Left renal pelvis (tissue), 4 donors: ENCODE measurements at places on chromosomes 2 and 18. TPM values are rescaled to one million over a fixed set of nuclear protein-coding genes. Genes with fewer than 3 reads are reported as not detected.

GRCh38 chr2:190571686-190572085 is 37.2 kb upstream of the NEMP2 start:
- no peak for DNase-seq

The UGT1A3 gene
- polyA plus RNA-seq: not detected

DNA sequence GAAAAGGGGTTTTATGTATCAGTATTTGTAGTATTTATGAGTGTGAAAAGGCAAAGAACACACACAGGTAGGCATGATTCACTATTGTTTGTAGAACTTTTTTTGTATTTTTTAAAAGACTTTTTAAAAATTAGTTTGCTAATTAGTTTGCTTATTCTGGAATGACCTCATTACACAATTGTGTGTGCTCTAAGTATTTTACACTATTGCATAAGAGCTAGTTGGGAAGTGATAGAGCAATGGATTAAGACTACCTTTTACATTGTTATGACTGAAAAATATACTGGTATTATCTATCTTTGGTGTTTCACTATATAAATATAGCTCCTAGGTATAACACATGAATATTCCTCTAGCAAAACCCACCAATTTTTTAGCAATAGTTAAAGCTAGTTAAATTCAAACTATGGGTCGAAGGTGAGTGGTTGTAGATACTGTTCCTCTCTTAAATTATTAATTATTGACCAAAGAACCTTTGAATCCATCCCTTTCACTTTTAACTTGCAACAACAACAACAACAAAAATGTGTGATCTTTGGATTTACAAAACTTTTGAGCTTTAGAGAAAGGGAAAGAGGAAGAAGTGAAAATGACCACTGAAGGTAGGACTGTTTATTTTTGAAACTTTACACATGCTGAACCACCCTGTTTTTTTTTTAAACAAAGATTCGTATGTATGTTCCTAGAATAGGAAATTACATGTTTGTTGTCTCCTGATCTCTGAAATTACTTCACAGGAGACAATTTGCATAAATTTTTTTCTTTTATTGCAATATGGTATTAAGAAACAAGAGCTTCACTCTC is 18.7 kb downstream of the ITPRID2 start:
- no peak for DNase-seq

The ACYP2 gene
- 26.2 TPM for polyA plus RNA-seq

DNA sequence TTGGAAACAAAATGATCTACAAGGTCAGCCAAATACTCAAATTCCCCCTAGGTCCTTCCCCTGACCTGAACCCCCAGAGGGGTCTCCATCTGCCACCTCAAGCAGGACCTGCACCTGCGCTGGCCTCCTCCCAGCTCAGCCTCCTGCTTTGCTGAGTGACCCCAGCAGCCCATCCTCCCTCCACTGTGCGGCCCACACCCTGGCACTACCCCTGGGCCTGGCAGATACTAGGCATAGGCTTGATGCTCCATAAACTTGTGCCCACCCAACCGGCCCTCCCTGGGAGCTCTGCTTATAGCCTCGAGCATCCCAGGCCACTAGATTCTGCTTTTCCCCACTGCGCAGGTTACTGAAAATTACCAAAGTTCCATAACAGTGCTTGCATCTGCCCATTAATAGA is 156.2 kb downstream of the HDAC4 start:
- DNase-seq: no peak

GRCh38 chr2:36677386-36677785 is 19.1 kb upstream of the VIT start:
- DNase-seq: no peak

GRCh38 chr2:105220604-105221003 is 20.9 kb upstream of the GPR45 start:
- no peak for DNase-seq

DNA sequence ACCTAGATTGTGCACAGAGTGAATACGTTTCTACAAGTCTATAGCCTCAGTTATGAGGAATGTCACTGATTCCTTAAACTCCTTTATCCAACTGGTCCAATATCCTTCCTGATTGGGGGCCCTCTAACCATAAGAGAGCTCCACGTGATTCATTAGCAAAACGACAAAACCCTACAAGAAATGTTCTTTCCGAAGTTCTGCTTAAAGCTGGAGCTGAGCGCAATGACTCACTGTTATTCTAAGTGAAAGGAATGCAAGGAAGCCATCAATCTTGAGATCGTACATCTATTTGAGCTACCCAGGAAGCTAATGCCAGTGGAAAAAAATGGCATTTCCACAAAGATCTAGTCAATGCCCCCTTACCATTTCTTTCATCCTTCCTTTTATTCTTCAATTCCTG is 354.9 kb upstream of the CDH20 start:
- DNase-seq: no peak

DNA sequence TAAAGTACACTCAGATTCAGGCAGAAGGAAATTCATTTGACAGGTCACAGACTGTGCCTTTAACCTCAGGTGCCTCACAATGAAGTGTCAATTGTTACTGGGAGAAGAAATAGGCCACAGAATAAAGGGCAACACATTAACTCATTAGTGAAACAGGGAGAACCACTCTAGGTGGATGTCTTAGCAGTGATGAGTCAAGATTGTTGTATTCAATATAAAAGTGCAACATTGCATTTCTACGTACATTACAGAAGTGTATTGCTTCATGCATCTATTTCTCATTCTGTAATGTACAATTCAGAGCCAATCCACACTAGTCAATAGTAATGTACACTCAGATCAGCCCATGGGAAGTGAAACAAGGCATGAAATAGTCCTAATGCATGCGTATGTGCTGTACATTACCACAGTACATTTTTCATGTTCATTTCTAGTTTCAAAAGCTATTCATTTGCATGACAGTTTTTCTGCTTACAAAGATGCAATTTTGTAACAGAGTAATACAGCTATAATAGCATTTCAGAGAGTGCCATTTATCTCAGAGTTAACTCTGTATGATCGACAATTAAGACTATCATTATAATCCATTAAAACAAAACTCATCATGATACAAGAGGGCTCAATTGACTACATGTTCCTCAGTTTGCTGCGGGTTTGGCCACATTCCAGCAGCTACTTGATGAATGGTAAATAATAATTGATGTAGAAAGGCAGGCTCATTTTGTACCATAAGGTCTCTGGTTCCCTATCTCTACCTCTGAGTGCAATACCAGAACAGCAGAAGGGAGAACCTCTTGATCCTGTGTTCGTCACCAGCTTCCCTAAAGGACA is 12.2 kb upstream of the ARL5A start:
- DNase-seq: no peak

The SPHKAP gene
- 0.38 TPM for polyA plus RNA-seq

DNA sequence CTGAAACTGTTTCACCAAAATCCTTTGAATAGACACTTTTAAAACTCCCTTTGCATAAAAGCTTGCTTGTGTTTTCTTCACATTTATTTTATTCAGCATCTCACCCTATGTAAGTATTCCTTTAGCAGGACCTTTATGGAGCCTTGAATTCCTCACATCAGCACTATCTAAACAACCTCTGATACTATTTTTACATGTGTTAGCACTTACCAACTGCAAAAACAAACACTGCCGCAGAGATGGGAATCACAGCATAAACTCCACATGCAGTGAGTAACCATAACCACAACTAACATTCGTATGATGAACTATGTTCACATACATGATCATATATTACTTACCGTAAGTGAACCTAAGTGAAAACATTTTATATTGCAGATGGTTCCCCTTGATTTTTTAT is 15.4 kb downstream of the FBXO15 start:
- no peak for DNase-seq

The CDK15 gene
- polyA plus RNA-seq: 1.0 TPM

The C2orf15 gene
- 11.3 TPM for polyA plus RNA-seq

The FLACC1 gene
- polyA plus RNA-seq: 3.1 TPM
